ENCODE measurements at places on chromosomes 4 and X. TPM values are rescaled to one million over a fixed set of nuclear protein-coding genes. Genes with fewer than 3 reads are reported as not detected.

The CLTRN gene
- total RNA-seq, result 0.10 TPM

The GPR82 gene
- not detected for total RNA-seq

The SERPINA7 gene
- 0.15 TPM for total RNA-seq

The CXorf49 gene
- total RNA-seq, result not detected

The SPATA4 gene
- not detected for total RNA-seq

The MFAP3L gene
- total RNA-seq, result 7.9 TPM

The SMR3B gene
- total RNA-seq, result not detected

The REELD1 gene
- total RNA-seq, result not detected

The SMIM10 gene
- total RNA-seq, result 7.2 TPM

The L1CAM gene
- 819 TPM for total RNA-seq

The WAS gene
- total RNA-seq, result 0.82 TPM

The ADH1B gene
- 0.98 TPM for total RNA-seq

The WDFY3 gene
- 47.8 TPM for total RNA-seq

The ZNF157 gene
- total RNA-seq, result not detected

The TRIM75 gene
- not detected for total RNA-seq

The SLBP gene
- 73.4 TPM for total RNA-seq

The FRMPD3 gene
- 0.31 TPM for total RNA-seq

The FGB gene
- 2.0 TPM for total RNA-seq

The MAP3K15 gene
- 4.9 TPM for total RNA-seq

The HHIP gene
- total RNA-seq, result 0.08 TPM

The AGA gene
- 15.4 TPM for total RNA-seq

The MAGED2 gene
- 69.5 TPM for total RNA-seq

The AWAT2 gene
- total RNA-seq, result not detected

The TMEM33 gene
- total RNA-seq, result 48.1 TPM

The FAM156B gene
- 13.0 TPM for total RNA-seq

The LEF1 gene
- 0.54 TPM for total RNA-seq

The HELT gene
- total RNA-seq, result not detected

The NDP gene
- not detected for total RNA-seq

The SMIM10L2A gene
- total RNA-seq, result 0.36 TPM

The GPR143 gene
- total RNA-seq, result not detected

The SEL1L3 gene
- total RNA-seq, result 1.1 TPM

The MTNR1A gene
- total RNA-seq, result 0.23 TPM

The VCX3A gene
- total RNA-seq, result not detected

The VCX3B gene
- total RNA-seq, result not detected

All from Panc1 (cell line).